SK-N-SH (cell line): ENCODE measurements at places on chromosomes 3 and 15. TPM values are rescaled to one million over a fixed set of nuclear protein-coding genes. Genes with fewer than 3 reads are reported as not detected.

Gene EFCC1
- polyA plus RNA-seq = not detected in 2 replicates

Gene PP2D1
- not detected in 2 replicates for polyA plus RNA-seq

- DNase-seq = no peak
Measured at GRCh38 chr3:81375921-81376320, 385.5 kb downstream of the GBE1 start.

Gene AHSG
- polyA plus RNA-seq = not detected in 2 replicates

- no peak for DNase-seq
Measured at GRCh38 chr3:54324103-54324502, 201.8 kb downstream of the CACNA2D3 start.

- no peak for DNase-seq
Measured at GRCh38 chr3:40593351-40593750, 68.6 kb downstream of the ZNF621 start.

Gene WDR93
- polyA plus RNA-seq = 0.35 and 0.57 TPM in 2 replicates

DNA sequence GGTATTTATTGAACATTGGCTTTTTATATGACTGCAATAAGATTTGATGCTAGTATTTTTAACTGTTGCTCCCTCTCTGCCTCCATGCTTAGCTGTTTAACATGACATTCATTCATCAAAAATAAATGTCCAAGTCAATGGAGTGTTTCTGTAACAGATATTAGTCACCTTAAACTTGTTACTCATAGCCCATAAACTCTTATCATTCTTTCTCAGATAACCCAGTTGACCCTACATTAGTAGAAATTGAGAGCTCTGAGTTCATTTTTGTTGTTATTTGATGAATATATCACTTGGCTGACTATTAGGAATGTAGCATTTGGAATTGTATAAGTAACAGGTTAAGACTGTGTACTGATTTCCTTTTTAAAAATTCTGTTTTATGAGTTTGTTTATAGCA, 201.1 kb downstream of the UBE2E2 start:
- DNase-seq = no peak

- DNase-seq = no peak
Measured at GRCh38 chr3:101828691-101829436, 20.4 kb upstream of the NFKBIZ start.

GRCh38 chr15:90191344-90191687, 9.8 kb upstream of the SEMA4B start:
- DNase-seq = no peak

DNA sequence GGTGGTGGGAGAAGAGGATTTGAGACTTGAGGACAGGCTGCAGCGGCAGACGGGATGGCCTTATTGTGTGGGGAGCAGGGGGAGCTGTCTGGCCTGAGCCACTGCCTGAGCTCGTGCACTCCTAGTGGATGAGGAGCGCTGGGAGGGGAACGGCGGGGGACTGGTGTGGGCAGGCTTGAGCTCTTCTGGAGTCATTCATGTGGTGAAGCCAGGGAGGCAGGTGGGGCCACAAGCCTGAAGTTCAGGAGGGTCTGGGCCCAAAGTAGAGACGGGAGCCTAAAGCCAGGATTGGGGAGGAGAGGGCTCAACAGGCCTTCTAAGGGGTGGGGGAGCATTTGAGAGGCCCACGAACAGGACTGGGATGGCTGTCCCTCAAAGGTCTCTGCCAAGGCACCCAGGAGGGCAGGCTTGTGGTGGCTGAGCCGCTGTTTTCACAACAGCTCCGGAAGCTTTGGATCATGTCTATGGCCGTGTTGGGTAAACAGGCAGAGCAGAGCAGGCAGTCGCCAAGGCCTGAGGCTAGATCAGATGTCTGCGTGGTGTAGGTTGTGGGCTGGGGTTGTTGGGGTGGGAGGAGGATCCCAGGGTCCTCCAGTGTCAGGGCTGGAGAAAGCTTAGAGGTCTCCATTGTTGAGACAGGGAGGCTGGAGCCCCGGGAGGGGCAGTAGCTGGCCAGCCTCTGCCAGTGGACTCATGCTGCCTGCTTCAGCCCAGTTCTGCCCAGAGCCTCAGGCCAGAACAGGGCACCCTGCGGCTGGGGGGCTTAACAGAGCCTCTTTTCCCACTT, 8.2 kb downstream of the PRKCD start:
- peak; percentile 79 for DNase-seq

Gene CLCN2
- 8.6 and 9.1 TPM in 2 replicates for polyA plus RNA-seq

DNA sequence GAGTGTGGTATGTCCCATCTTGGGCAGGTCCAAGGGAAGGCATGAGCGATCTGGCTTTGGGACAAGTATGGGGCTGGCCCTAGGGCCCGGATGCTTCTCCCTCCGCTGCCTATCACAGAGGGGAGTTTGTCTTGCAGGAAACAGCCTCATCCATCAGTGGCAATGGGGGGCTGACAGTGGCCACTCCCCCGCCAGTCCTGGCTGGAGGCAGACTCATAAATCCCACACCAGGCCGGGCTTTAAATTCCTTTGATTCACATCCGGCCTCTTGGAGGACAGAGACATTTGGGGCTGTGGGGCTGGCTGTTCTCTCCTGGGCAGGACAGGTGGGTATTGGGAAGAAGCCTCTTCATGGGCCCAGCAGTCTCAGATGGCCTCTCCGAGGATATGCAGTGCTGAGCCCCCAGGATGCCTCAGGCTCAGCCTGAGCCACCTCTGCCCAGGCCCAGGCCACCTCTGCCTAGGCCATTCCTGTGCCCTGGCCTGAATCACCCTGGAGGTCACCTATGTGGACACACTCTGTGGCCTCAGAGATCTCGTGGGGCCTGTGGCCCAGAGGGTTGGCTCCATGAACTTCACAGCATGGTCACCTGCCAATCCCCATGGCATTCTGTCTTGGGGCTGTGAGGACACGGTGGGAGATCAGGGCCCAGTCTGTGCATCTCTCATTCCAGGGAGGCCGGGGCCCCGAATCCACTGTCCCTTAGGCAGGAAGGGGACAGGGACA, 84.2 kb upstream of the GOLGA6L4 start:
- no peak for DNase-seq

DNA sequence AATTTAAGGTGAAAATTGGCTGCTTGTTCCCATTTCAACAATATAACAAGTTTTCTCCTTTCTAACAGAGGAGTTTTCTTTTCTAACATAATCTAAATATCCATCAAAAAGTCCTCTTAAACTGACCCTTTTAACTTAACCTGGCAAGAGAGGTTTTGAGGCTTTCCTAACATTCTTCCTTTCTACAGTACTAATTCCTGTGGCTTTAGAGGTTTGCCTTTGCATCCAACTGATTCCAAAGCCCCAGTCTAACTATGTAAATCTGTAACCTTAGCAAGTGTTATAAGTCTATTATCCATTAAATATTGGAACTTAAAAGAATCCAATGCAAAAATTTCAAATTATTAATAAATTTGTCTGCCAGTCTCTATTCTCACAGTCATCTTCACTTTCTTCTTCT, 134.1 kb downstream of the ISL2 start:
- DNase-seq = no peak

DNA sequence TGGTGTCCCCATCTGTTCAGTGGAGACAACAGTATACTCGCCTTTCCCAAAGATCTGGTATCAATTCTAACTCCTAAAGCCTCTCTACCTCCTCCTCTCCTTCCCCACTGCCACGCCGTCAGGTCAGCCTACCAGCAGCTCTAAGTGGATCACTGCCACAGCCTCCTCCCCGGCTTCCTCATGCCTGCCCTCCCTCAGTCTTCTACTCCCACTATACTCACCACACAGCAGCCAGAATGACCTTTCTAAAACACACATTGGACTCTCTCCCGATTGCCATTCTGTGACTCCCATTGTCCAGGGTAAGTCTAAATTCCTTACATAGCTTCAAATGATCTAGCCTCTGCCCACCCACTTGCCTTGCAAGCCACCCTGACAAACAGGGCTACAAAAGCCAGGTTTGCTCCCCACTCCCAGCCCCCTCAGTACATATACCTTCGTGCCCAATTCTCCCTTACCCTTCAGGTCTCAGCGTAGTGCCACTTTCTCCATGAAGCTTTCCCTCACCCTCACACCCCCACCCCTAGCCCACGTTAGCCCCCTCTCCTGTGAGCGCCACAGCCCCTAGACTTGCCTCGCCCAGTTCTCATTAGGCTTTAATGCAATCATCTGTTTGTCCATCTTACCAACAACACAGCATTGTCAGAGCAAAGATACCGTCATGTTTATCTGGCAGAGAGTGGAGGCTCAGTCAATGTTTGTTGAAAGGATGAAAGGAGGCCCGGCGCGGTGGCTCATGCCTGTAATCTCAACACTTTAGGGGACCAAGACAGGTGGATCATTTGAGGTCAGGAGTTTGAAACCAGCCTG, 9.5 kb upstream of the SEMA7A start:
- no peak for DNase-seq

Gene ACAN
- not detected in 2 replicates for polyA plus RNA-seq

GRCh38 chr3:176579711-176580185, 617.5 kb downstream of the TBL1XR1 start:
- no peak for DNase-seq
